ENCODE measurements at places on chromosomes 13 and 19.

GRCh38 chr13:39528661-39528980, 74.4 kb downstream of the LHFPL6 start:
- no peak for DNase-seq

DNA sequence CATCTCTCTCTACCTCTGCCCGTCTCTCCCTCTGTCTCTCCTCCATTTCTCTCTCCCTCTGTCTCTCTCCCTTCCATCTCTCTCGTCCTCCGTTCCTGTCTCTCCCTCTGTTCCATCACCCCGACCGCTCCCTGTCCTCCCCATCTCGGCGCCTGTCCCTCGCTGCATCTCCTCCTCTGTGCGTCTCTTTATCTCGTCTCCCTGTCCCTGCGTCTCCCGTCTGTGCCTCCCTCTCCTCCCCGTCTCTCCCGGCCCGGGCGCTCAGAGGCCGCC, 4.6 kb downstream of the GRIN2D start:
- no peak for DNase-seq

DNA sequence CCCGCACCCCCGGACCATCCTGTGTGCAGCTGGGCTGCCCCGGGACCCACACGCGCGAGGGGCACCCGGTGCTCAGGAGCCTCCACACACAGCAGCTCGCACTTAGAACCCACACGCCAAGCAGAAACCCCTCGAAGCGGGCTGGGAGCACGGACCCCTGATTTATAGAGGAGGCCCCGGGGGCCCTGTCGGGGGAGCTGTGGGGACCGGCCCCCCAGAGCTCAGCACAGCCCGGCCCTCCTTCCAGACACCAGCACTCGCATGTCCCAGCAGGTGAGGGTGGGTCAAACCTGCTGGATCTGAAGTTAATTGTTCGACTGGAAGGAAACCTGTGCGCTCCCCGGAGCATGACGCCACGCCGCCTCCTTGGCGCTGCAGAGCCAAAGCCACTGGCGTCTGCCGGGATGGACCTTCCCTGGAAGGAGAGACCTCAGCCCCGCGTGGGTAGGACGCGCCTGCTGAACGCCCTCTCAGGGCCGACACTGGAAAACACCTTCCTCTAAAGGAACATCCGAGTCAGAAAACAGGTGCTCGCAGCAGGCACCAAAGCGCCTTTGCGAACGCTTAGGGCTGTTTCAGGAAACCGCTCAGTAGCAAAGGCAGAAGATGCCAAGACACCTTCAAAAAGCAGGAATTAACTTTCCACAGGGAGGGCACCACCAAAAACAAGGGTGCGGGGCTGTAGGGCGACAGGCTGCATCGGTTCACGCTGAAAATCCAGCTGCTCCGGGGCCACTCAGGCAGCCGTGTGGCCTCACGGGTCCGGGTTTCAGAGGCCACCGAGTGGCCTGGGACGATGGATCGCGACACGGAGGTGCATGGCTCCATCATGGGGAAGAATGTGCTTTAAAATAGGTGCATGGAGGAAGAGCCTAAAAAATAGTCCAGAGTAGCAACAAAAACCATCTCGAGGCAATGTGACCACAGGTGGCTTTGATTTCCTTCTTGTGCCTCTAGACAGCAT, 37.8 kb upstream of the GRTP1 start:
- no peak for DNase-seq

GRCh38 chr19:4208385-4209094, 20.8 kb upstream of the EBI3 start:
- DNase-seq, result no peak
